ENCODE measurements at places on chromosomes 3 and 15.

DNA sequence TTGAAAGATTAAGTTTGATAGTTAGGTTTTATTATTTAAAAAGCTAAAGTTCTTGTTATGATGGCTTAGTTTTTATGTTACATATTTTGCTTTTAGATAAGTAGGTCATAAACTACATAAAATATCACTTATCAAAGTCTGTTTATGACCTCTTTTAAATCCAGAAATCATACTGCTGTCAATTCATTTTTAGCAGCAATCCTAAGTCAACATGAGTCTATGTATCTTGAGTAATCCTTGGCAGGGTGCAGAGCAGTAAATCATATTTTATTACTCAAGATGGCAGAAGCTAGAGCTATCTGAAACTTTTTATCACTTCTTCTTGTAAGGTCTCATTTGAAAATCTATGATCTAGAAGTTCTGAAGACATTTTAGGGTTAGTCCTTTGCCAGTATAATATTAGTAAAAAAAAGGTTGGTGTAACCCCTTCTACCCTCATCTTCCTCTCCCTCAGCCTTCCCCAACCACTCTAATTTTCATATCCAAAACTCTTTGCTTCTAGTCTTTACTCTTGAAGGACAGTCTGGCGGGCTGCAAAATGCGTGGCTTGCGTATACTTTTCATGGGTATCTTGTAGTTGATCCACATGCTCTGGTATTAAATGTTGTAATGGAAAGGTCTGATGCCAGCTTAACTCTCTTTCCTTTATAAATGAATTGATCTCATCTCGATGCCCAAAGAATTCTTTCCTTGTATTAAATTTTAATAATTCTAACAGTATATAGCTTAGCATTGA lies 134.0 kb upstream of the THRB start:
- no peak for DNase-seq

DNA sequence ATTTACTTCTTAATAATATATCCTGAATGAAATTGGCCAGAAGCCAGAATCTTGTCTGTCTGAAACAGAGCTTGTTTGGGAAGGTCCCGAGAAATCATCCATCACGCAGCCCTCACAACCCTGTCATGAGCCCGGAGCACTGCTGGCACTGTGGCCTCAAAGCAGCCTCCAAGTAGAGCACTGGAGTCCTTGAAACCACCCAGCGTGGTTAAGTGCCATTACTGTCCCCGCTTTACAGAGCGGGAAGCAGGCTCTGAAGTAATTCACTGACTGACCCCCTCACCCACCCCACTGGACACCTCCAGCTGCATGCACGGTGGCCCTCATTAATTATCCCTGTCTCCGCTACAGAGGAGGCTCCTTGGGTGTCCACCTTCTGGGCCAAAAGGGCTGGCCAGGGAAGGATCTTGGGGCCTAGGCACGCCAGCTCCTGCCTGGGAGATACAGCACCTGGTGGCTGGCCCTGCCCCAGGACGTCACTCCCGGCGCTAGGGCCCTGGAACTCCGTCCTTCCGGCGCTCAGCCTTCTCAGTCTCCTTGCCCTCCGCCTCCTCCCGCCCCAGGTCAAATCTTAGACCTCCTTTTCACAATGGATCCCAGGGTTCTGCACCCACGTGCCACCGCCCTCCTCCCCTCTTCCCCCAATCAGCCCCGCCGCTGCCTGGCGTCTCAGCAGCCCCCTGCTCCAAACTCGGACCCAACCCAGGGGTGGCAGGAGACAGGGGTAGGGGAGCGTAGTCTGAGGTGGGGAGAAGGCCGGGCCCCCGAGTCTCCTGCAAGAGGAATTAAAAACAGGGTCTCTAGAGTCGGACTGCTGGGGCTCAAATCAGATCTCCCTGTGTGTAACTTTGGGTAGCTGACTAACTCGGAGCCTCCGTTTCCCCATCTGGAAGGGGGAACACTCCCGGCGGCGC lies 1.1 kb downstream of the TKT start:
- peak; percentile 52 for DNase-seq

GRCh38 chr15:99437315-99438223 lies 128.2 kb upstream of the MEF2A start:
- DNase-seq, result peak; percentile 6

DNA sequence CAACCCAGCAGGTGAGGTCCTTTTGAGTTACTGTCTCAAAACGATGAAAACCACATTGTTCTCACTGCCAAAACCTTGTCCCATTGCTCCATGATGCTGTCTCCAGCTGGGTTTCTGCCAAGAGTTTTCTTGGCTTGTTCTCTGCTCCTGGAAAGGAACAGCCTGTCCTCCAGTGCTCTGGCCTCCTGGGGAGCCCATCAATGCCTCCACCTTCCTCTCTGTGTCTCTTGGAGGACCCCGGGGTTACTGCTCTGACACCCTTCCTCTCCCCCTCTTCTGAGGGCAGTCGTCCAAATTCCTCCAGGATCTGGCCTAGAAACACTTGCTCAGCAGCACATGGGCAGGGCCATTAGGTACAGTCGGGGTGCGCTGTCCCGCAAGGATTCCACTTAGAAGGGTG lies 63.9 kb upstream of the RGMA start:
- DNase-seq, result no peak

- DNase-seq, result no peak
Observed at GRCh38 chr15:82174471-82175235, 87.9 kb downstream of the EFL1 start.

DNA sequence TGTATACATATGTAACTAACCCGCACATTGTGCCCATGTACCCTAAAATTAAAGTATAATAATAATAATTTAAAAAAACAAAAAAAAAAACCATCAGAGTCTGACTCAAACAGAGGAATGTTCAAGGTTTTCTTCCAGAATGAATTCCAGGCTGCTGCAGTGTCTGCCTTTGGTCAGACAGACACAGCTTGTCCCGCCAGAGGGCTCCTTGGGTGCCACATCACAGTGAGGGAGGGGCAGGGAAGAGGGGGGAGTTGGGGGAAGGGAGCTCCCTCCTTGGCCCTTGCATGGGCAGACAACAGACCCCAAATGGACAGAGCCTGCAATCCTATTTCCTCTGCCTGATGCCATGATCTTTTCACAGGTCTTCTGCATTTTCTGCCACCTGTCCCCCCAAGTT lies 36.5 kb downstream of the ITGB5 start:
- DNase-seq, result no peak

DNA sequence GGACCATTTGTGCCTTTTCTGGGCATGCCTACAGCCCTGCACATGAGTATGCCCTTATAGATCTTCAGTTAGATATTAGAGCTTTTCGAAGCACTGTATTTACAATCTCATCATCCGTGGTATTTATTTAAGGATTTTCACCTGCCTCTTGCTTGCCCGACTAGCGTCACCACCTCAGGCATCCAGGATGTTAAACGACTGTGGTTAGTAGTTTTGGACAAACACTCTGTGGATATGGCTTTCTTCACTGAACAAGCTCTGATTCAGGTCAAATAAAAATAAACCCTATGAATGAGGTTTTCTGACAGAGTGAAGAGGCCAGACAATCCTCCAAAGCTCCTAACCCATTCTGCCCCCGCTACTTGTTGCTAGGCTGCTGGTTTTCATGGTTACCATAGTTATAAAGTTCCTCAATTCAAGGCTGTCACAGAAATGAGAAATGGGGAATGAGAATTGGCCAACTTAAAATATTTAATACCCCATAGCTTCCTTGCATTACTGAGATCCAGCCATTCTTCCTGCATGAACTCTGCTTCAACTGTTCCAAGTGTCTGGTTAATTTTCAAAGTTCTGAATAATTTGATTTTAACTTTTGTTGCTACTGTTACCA lies 440.1 kb downstream of the GABRG3 start:
- DNase-seq, result no peak

DNA sequence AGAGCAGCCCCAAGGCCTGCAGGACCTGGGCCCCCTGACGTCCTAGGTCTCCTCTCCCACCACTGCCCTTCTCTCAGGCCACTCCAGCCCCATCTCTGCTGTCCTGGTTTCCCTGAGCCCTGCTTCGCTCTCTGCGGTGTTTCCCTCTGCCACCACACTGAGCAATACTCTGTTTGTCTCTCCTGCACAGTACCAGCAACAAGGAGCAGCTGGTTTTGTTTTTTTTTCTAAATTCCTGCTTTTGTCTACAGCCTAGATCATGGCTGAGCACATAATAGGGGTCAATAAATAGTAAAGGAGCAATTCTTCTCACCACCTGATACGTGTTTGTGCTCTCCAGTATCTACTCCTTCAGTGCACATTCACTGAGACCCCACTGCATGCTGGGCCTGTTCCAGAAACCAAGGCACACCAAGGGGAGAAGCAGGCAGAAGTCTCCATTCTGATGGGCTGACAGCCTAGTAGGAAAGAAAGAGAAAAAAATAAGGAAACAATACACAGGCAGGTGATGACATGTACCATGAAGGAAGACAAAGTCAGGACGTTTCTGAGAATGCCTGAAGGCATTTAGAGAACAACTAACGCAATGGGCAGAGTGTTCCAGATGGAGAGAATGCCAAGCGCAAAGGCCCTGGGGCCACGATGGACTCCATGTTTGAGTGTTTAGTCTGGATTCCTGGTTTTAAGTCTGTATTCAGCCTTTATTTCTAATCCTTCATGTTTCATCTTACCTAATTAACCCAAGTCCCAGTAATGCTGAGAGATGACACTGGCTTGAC lies 6.0 kb upstream of the ACAD9 start:
- DNase-seq, result no peak

GRCh38 chr3:148924562-148924961 lies 59.5 kb downstream of the CPA3 start:
- DNase-seq, result no peak

DNA sequence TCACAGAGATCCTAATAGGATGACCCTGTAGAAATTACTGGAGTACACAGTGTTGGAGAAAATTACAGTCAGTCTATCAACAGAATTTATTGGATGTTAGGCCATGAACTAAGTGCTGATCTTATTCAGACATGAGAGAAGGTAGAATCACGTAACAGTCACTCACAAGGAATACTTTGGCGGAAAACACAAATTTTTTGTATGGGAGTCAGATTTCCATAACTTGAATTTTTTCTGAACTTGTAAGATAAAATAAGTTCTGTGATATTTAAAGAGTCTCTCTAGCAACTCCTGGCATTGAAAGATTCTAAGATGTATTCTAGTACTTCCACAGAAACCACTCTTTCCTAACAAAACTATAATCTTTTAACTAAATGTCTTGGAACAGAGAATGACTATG lies 178.8 kb upstream of the MME start:
- no peak for DNase-seq

- DNase-seq, result no peak
Observed at GRCh38 chr15:22939051-22939450, 41.1 kb downstream of the CYFIP1 start.

DNA sequence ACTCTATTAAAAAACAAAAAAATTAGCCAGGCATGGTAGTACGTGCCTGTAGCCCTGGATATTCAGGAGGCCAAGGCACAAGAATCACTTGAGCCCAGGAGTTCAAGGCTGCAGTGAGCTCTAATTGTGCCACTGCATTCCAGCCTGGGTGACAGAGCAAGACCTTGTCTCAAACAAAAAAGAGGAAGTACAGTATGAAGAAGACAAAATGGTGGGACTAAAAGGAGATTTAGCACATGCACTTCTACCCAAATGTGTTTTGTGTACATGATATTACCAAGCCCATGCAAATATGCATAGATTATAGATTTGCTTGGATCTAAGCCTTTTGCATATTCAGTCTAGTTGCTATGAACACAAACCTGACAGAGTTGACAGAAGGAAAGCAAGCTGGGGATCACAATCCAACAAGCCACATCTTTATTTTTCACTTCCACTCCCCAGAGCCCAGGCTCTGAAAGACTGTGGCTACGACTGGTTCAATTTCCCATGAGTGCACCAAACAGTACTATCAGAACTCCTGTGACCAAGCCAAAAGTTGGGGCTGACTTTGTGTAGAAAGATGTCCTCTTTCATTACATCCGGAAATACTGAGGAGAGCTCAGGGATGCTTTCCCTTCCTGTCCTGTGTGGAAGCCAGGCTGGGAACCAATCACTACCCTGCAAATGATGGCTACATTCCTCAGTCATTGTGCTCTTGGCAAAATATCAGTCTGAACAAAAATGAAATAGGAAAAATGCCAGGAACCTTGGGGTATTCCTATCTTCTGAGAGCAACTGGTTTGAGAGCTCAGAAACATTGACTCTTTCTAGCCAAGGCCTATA lies 49.4 kb downstream of the TGM4 start:
- no peak for DNase-seq

DNA sequence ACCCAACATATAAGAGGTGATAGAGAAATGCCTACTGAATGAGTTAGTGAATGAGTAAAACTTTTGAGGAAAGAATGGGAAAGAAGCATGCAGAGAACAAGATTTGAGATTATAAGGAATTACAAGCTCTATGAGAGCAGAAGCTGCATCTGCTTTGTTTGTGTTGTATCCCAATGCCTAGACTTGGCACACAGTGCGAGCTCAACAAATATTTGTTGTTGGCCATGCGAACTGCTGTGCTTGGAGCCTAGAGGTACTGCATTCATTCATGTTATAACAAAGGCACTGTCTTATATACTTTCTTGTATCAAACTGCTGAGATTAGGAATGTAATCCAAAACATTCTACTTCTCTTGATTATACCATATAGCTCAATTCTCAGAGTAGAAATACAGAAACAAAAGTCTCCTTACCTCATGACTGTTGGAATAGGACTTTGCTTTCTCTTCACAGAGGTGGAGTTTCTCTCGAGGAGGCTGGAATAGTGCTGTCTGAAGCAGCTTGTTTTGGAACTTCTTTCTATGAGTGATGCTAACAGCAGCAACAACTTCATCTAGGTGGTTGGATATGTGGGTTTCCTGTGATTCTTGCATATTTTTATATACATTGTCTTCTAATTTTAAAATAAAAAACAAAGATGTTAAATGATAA lies 21.1 kb downstream of the TTC23 start:
- DNase-seq, result no peak

- no peak for DNase-seq
Observed at GRCh38 chr15:27983496-27983895, 115.6 kb downstream of the OCA2 start.

DNA sequence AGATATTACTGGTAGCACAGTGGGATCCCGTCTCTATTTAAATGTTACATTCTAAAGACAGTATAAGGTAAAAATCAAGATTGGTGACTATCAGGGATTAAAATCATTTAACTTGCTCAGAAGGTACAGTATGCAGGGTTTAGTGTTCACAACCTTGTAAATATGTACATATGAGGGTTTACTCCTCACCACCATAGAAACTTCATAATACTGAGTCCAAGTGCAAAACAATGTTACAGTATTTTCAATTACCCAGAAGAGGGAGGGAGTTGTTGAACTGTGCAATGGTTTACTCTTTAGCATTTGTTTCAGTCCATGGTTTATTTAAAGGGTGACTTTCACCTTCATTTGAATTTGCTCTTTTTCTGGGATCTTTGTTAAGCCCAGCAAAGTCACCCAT lies 165.1 kb downstream of the ZNF621 start:
- no peak for DNase-seq

DNA sequence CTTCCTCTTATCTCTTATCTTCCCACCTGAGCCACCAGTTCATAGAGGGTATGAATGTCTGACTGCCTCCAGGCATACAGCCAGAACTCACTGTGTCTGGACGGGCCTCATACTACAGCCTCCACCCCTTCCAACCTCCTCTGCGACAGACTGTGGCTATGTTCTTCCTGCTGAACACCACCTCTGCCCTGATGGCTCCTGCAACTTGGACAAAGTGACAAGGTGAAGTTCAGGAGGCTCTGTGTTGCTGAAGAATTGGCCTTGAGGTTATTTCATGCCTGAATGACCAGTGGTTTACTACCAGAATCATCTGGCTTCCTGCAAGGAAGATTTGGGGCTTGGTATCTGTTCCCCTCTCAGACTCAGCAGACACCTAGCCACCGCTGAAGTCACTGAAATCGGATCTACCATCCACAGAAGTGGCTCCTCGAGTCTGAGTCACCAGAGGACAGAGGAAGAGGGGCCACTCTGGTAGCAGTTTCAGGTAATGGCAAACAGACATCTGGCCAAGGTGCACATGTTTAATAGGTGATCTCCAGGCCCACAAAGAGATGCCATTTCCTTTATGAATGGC lies 14.2 kb upstream of the ULK3 start:
- no peak for DNase-seq
